Right renal pelvis (tissue), 4 donors: ENCODE measurements at places on chromosomes 3 and 15. TPM values are rescaled to one million over a fixed set of nuclear protein-coding genes. Genes with fewer than 3 reads are reported as not detected.

Gene THAP10
- 10.6 TPM for polyA plus RNA-seq

Gene SEMA3F
- polyA plus RNA-seq = 80.7 TPM

Gene GMNC
- 5.3 TPM for polyA plus RNA-seq

Gene AP3B2
- 3.4 TPM for polyA plus RNA-seq

Gene LIPC
- 21.8 TPM for polyA plus RNA-seq
